Stimulated activated CD4-positive, alpha-beta T cell treated with anti-CD3 and anti-CD28 coated beads, TNF-alpha, amount 100 ng/mL, for 4 hours (primary cell): ENCODE measurements at places on chromosomes 11 and 22.

DNA sequence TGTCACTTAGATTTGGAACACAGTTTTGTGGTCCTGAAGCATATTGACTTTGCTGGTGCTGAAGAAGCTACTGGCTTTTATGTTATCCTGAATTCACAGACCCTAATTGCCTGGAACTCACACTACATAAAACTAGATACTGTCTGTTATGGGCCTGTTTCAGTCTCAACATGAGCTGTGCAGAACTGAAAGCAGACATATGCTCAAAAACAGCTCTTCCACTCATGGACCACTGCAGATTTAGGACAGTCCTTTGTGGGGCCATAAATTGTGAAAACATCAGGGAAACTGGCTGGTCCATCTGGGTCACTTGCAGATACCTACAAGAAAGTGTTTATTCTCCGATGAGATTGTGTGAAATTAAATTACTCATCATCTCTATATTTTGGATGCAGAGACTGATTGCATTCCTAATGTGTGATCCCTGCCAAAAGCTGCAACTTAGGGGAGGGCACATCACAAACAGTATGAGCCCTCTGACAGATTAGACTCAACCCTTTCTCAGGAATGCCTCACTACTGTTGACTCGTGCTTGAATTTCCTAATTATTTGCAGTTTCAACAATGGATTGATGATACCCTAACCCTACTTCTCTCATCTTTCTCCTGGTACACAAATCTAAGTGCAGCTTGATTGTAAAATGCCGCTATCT lies 10.2 kb upstream of the CLNS1A start:
- no peak for DNase-seq

- no peak for DNase-seq
Measured at GRCh38 chr11:38438091-38438490, 1840.1 kb upstream of the RAG2 start.

GRCh38 chr22:37316875-37317371 lies 34.6 kb downstream of the CYTH4 start:
- peak; percentile 58 for DNase-seq

- no peak for DNase-seq
Measured at GRCh38 chr11:76810151-76810853, 27.1 kb downstream of the TSKU start.

DNA sequence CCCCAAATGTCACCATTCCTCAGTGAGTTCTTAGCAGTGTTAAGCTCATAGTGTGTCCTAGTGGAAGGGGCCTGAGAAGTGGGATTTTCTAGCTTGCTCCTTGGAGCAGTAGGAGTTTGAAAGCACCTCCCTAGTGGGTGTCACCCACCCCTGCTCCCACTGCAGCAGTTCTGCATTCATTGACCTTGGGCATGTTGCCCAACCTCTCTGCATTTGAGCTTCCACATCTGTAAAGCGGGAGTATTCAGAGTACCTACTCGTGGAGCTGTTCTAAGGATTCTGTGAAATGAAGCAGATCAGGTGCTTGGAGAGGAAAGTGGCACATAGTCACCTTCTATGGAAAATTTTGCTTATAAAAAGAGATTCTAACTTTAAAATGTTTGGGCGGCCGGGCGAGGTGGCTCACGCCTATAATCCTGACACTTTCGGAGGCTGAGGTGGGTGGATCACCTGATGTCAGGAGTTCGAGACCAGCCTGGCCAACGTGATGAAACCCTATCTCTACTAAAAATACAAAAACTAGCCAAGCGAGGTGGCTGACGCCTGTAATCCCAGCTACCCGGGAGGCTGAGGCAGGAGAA lies 16.9 kb downstream of the LMO2 start:
- no peak for DNase-seq

DNA sequence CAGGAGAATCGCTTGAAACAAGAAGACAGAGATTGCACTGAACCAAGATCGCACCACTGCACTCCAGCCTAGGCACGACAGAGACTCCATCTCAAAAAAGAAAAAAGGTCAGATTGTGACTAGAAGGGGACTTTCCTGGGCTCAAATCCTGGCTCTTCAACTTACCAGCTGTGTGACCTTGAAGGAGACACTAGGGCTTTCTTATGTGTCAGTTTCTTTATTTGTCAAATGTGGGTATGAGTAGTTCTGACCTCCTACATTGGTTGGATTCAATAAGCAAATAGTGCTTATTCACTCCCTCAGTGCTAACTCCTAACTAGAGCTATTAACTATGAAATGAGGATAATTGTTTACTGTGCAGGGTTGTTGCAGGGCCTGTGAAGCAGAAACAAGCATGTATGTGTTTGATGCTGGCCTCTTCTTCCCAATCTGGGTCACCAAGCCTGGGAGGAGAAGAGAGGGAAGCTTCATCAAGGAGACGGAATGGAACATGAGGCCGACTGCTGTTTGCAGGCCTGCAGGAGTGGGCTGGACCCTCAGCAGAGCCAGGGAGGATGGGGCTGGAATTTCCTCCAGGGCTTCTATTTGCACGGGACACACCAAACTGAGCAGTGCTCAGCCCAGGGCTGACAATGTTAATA lies 22.5 kb downstream of the RHOD start:
- DNase-seq: no peak

GRCh38 chr11:63879598-63880402 lies 37.2 kb downstream of the RCOR2 start:
- DNase-seq: no peak

GRCh38 chr11:74288161-74288560 lies 23.3 kb downstream of the P4HA3 start:
- no peak for DNase-seq

- no peak for DNase-seq
Measured at GRCh38 chr11:45305874-45306623, 19.9 kb upstream of the SYT13 start.
